Caco-2 (cell line): ENCODE measurements at places on chromosomes 1 and 21. TPM values are rescaled to one million over a fixed set of nuclear protein-coding genes. Genes with fewer than 3 reads are reported as not detected.

- no peak overlapping the region for H3K27ac ChIP-seq
- H3K4me1 ChIP-seq: no peaks in the 10 kb centered on the region
- DNase-seq: no peak
These were observed 217.6 kb upstream of the SAMSN1 start for GRCh38 chr21:14763695-14764064.

Gene TFF2
- 1.2 and 3.4 TPM in 2 replicates for total RNA-seq

DNA sequence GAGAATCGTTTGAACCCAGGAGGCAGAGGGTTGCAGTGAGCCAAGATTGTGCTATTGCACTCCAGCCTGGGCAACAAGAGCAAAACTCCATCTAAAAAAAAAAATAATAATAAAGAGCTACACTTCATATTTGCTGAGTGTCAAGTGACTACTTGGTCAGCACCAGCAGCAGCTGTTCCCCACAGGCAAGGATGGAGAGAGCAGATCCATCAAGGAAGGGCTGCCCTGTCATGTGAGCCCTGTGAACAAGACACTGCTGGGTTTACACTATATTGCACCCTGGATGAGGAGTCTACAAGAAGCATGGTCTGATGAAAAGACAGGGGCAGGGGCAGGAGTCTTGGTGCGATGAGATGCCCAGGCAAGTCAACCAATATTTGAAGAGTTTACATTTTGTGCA, 3.6 kb downstream of the CTNNBIP1 start:
- 0 out of 2 replicates have a peak, but pooled peaks cover 8% of the 10 kb centered on the region for H3K4me1 ChIP-seq
- H3K27me3 ChIP-seq: no peaks in the 10 kb centered on the region
- H3K36me3 ChIP-seq: no peaks in the 10 kb centered on the region

DNA sequence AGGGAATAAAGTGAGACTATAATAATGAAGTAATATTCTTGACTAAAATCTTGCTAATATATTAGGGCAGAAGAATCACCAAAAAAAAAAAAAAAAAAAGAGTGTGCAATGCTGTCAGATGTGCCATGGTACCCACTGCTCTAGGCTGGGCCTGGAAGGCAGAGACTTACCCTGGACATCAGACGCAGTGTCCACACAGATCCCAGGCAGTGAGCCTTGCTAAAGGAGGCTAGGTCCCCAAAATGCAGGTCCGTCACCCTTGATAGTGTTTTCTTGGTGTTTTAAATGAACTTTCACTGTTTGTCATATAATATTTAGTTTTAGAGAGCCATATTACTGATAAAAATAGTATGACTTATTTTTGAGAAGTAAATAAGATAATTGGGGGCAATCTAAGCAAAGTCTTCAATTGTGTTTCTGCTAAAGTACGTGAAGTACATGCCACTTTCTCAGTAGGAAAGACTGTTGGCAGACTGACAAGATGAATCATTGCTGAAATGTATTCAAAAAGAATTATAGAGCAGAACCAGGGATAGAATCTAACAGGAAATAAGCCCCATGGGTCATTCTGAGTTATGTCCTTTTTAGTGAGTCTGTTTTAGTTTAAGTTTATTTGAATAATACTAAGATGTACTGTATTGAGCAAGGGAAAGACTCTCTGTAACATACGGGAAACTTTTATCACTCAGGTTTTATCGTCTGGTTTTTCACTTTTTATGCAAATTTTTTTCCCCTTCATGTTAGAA, 74.6 kb upstream of the PDC start:
- H3K4me1 ChIP-seq: no peaks in the 10 kb centered on the region
- no peak for DNase-seq
- H3K27ac ChIP-seq: no peak overlapping the region
- no peaks in the 10 kb centered on the region for H3K27me3 ChIP-seq
- H3K4me3 ChIP-seq: no peak overlapping the region

DNA sequence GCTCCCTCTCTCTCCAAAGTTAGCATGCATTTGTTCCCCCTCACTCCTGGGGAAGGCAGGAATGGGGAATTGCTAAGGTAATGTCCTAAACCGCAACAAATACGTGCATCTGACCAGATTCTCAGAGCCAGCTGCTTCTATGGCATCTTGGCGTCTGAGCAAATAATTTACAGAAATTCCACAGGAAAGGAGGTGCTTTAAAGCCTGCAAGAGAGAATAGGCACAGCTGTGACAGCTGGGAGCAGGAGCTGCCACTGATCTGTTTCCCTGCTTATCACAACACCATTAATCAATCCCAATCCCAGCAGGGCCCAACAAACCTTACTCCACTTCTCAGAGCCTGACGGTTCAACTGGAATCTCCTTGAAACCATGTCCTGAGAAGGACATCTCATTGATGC, 83.5 kb upstream of the ZNF281 start:
- no peak for DNase-seq
- H3K27me3 ChIP-seq: no peaks in the 10 kb centered on the region
- H3K36me3 ChIP-seq: no peaks in the 10 kb centered on the region
- H3K4me1 ChIP-seq: no peaks in the 10 kb centered on the region
- H3K4me3 ChIP-seq: no peak overlapping the region

Gene HSD3B2
- not detected in 2 replicates for total RNA-seq

- no peak overlapping the region for H3K4me3 ChIP-seq
- no peak overlapping the region for H3K27ac ChIP-seq
- no peak for DNase-seq
- no peaks in the 10 kb centered on the region; the same call in 1 of the 2 replicates for H3K27me3 ChIP-seq
- no peaks in the 10 kb centered on the region for H3K36me3 ChIP-seq
These were observed 30.3 kb upstream of the ABCG1 start for GRCh38 chr21:42188663-42189062.

DNA sequence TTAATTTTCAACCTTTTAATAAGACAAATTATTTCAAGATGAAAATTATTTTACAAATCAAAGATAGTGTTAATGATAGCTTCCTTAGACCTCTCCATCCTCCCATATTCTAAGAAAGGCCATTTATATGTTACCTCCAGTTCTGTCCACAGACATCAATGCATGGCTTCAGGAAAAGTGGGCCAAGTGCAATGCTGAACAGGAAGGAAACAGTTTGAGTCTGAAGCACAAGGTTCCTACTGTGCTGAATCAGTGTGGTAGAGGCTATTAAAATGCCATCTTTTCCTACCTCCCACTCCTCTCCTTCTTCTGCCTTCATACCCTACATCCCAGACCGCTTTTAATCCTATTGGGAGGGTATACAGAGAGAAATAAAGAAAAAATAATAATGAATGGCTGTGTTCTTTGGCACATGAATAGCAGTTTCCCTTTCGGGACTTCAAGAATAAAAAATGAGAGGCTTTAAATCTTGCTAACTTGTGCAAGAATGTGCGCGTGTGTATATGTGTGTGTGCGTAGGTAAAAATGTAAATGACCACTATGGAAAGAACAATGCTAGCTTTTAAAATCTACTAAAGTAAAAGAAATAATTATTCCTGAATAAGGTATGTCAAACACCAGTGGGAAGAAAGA, 62.6 kb upstream of the C1orf105 start:
- no peak overlapping the region for H3K4me3 ChIP-seq
- H3K4me1 ChIP-seq: peaks cover 73% of the 10 kb centered on the region
- no peaks in the 10 kb centered on the region for H3K36me3 ChIP-seq
- no peak for DNase-seq
- no peaks in the 10 kb centered on the region for H3K27me3 ChIP-seq

DNA sequence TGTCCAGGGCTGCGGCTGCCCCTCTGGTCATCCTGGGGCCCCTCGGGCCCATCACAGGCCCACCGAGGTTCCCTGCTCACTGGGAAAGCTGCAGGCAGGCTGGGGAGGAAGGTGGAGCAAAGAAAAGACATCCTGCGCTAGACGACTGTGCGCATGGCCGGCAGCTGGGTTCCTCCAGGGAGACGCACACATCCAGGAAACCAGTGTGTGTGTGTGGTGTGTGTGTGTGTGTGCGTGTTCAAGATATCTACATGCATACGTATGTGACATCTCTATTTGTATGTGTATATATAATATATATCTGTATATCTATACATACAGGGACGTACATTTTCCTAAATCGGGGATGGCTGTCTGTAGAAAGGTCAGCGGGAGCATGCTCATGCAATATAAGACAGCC, 63.7 kb downstream of the ACOT7 start:
- H3K4me1 ChIP-seq: no peaks in the 10 kb centered on the region
- H3K27ac ChIP-seq: no peak overlapping the region
- no peaks in the 10 kb centered on the region for H3K27me3 ChIP-seq
- H3K36me3 ChIP-seq: no peaks in the 10 kb centered on the region; the same call in 1 of the 2 replicates
- H3K4me3 ChIP-seq: no peak overlapping the region

- no peaks in the 10 kb centered on the region for H3K36me3 ChIP-seq
- H3K4me1 ChIP-seq: no peaks in the 10 kb centered on the region
- no peak overlapping the region for H3K4me3 ChIP-seq
- no peak for DNase-seq
- H3K27ac ChIP-seq: no peak overlapping the region
These were observed 70.7 kb upstream of the DAB1 start for GRCh38 chr1:57494530-57495079.

GRCh38 chr1:98653123-98653522, 8.4 kb upstream of the SNX7 start:
- no peak overlapping the region for H3K27ac ChIP-seq
- no peaks in the 10 kb centered on the region for H3K36me3 ChIP-seq
- no peak overlapping the region for H3K4me3 ChIP-seq
- DNase-seq: no peak
- H3K4me1 ChIP-seq: no peaks in the 10 kb centered on the region

GRCh38 chr1:4657960-4658541, 3.6 kb downstream of the AJAP1 start:
- H3K27me3 ChIP-seq: no peaks in the 10 kb centered on the region
- no peaks in the 10 kb centered on the region for H3K36me3 ChIP-seq
- no peak overlapping the region for H3K27ac ChIP-seq
- no peak for DNase-seq

- no peak overlapping the region for H3K27ac ChIP-seq
- no peaks in the 10 kb centered on the region for H3K36me3 ChIP-seq
- H3K27me3 ChIP-seq: no peaks in the 10 kb centered on the region
- DNase-seq: no peak
- no peaks in the 10 kb centered on the region for H3K4me1 ChIP-seq
- no peak overlapping the region for H3K4me3 ChIP-seq
These were observed 122.4 kb downstream of the AKT3 start for GRCh38 chr1:243727503-243728203.

DNA sequence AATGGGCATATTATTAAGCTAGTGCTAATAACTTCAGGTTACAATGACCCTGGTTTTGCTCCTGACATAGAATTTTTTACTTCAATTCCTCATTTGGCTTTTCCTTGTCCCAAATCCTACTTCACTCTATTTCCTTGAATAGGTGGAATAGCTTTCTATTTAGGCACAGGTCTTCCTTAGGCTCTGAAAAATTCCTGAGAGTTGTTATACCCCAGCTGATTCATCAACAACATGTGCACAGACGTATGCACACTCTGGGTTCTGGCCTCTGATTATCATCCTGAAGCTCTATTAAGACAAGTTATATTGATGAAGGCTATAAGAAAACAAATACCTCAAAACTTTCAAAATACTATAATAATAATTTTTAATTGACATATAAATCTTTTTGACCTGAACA, 172.4 kb downstream of the NTMT2 start:
- H3K4me1 ChIP-seq: no peaks in the 10 kb centered on the region
- H3K36me3 ChIP-seq: no peaks in the 10 kb centered on the region
- no peaks in the 10 kb centered on the region for H3K27me3 ChIP-seq
- no peak for DNase-seq

Gene ADORA1
- total RNA-seq: 46.0 and 50.4 TPM in 2 replicates
